Stimulated activated CD8-positive, alpha-beta memory T cell treated with anti-CD3 and anti-CD28 coated beads, Interleukin-4, amount 100 ng/mL, for 48 hours (primary cell): ENCODE measurements at places on chromosomes 13 and 19.

- DNase-seq, result no peak
These were observed 16.0 kb downstream of the UPF1 start for GRCh38 chr19:18847549-18848463.

- DNase-seq, result no peak
These were observed 36.4 kb upstream of the CALM3 start for GRCh38 chr19:46564701-46565100.

DNA sequence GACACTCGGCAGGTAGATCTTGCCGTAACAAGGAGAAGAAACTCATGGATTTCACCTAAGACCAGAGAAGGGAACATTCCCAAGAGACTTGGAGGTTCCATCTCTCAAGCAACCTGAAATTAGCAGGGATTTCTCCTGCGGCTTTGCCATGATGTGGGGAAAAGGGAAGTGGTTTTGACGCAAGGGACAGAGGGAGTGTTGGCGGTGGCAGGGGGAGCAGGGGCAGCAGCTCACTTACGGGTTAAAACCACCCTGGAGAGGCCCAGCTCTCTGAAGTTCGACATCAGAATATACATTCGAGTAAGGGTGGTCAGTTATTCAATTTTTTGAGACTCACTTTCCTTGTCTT lies 76.1 kb upstream of the POMP start:
- no peak for DNase-seq

- no peak for DNase-seq
These were observed 274.4 kb downstream of the KLF12 start for GRCh38 chr13:73859841-73860240.

GRCh38 chr13:48383384-48383783 lies 29.5 kb downstream of the LPAR6 start:
- DNase-seq, result no peak

- DNase-seq, result no peak
These were observed 201.8 kb upstream of the MIR17HG start for GRCh38 chr13:91145571-91146205.

DNA sequence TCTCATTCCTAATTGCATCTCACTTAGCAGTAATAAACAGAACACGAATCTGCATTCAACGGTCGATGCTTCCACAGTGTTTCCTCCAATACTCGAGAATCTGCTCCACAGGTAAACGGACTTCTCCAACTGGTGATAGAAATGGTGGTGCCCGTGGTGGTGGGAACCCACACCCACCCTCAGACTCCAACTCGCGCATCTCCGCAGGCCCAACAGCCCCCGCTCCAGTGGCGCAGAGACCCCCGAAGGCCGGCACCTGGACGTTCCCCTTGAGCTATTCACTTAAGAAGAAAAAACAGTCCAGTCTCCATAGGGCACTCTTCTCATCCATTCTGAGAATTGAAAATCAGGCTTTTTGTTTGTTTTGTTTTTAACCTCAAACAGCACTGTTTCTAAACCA lies 13.8 kb upstream of the RASA3 start:
- DNase-seq, result peak; percentile 21
